ENCODE measurements at places on chromosomes 2 and 18.

DNA sequence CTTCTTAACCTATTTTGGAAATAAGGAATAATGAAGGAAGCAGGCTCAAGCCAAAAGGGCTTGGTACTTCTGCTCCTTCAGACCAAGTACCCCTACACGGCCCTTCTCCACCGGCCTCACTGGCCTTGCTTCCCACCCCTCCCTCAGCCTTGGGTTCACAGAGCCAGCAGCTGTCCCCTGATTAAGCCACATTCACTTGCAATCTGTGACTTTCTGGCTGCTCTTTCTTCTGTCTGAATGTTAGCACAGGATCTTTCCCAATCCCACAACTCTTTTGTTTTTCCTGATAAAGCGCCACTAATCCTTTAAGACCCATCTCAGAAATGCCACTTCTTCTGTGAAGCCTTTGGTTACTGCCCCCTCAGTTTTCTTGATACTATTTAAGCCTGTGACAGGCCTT is 52.4 kb downstream of the REEP1 start:
- no peak for DNase-seq

GRCh38 chr2:74304332-74305148 is 38.7 kb downstream of the SLC4A5 start:
- DNase-seq = no peak

- no peak for DNase-seq
Measured at GRCh38 chr18:26768385-26768784, 97.1 kb downstream of the AQP4 start.

- DNase-seq = no peak
Measured at GRCh38 chr2:101566632-101567228, 91.8 kb upstream of the RFX8 start.

DNA sequence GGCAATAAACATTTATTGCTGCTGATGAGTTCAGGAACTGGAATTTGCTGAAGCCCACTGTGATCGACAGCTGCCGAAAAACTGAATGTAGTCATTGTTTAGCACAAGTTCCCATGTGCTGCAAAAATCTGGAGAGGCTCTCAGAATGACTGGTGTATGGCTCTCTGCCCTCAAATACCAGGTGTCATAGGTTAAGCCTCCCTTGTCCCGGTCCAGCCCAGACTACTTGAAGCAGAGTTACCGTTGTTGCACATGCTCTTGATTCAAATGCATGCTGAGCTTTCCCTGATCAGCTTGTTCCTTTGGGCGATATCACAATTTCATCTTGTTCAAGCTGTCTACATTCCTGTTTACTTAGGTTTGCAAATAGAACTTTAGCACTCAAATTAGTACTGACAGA is 625.2 kb downstream of the CPS1 start:
- no peak for DNase-seq

- no peak for DNase-seq
Measured at GRCh38 chr2:224882291-224883171, 159.7 kb downstream of the DOCK10 start.

- DNase-seq = no peak
Measured at GRCh38 chr2:75528221-75528977, 32.3 kb downstream of the EVA1A start.

GRCh38 chr2:159199236-159199635 is 87.3 kb downstream of the WDSUB1 start:
- no peak for DNase-seq

DNA sequence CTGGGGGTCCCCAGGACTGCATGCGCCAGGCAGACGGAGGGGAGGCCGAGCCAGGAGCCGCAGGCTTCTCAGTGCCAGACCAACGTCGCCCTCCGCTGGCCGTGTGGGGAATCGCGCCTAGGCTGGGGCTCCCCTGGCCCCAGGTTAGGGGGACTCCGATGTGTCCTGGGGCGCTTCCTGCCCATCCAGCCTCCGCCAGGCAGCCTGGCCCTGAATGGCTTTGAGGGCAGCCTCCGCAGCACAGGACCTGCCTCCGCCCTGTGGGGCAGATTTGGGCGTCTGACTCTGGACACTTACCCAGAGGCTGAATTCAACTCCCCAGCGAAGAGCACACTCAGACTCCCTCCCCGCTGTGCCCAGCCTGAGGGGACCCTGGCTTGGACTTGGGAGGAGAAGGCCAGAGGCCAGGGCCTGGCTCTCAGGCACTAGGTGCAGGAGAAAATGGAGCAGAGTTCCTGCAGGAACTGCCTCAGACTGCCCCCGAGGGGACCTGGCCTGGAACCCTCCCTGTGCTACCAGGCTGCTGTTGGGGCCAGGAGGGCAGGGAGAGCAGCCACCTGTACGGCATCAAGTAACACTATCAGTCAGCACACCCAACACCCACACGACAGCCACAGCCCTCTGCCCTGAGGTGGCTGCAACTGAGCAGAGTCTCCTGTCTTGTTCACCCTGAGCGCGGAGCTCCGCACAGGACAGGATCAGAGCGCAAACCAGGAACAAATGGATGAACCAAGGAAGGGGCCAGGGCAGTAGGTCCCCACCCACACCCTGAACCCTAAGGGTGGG is 597 bp upstream of the TEKT4 start:
- no peak for DNase-seq
